ENCODE measurements at places on chromosomes 5 and 9.

GRCh38 chr9:96603305-96604003, 16.2 kb downstream of the CDC14B start:
- no peak for DNase-seq

GRCh38 chr9:78396087-78396486, 99.2 kb downstream of the PSAT1 start:
- no peak for DNase-seq

DNA sequence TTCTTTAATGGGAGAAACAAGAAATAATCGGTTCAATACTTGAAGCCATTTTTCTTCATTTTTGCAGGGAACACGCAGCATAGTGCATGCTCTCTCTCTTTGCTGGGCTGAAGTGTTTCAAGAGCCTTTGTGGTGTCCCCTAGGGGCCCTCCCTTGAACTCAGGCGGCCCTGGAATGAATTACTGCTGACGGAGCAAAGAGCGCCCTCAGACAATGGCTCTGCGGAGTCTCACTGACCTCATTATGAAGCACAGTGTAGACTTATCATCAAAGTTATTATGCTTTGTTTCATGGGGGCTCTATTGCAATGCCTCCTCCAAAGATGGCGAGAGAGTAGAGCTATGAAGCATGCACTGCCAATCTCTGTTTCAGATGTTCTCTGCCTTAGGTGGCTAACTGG, 64.8 kb upstream of the ADCY2 start:
- DNase-seq, result no peak

DNA sequence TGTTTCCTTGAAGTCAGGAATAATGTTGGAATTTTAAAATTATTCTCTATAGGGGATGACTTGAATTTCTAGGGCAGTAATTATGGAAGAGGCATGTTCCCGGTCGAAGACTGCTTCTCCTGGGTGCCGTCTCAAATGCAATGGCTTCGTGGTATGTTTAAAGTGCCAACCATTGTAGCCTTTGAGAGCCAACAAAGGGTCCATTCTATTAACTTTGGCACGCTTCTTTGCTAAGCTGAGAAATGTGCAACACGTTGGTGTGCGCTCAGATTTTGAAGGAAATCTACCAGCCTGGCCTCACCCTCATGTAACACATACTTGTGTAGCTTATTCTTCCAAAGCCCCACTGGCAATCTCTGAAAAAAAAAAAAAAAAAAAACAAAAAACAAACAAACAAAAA, 221.2 kb upstream of the ANKH start:
- no peak for DNase-seq

GRCh38 chr5:143649937-143650621, 161.9 kb upstream of the HMHB1 start:
- DNase-seq, result no peak

- no peak for DNase-seq
Measured at GRCh38 chr5:96652769-96653454, 9.3 kb upstream of the CAST start.

- no peak for DNase-seq
Measured at GRCh38 chr5:72209147-72210115, 102.2 kb downstream of the MAP1B start.

DNA sequence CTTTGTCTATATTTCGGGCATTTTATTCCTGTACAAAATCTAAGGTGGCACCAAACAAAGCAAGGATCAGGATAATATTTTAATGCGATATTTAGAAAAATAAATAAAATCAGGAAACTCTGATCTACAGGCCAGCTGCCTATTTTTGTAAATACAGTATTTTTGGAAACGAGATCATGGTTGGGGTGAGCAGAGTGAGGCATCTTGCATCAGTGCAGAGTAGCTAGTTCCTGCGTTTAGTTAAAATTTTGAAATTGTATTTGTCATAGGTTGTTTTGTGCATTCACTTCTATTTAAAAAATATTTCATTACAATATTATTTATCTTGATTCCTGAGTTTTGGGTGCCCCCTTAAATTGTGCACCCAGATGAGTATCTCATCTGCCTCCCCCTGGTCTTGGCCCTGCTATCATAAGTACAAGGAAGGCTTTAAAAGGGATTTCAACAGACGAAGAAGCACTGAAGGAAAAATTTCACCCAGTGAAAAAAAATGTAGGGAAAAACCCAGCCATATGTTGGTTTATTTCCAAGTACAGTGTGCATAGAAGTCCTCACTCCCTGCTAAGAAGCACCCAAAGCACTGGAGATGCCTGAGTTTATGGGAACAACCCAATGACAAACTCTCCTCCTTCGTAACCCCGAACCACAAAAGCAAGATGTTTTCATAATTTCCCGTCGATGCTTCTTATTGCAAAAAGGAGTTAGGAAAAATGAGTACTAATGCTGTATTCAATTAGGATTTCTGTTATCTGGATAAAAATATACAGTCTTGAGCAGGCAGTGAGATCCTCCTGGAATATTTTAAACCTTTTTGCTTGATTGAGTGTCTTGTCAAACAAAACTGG, 304.7 kb upstream of the CLINT1 start:
- no peak for DNase-seq

DNA sequence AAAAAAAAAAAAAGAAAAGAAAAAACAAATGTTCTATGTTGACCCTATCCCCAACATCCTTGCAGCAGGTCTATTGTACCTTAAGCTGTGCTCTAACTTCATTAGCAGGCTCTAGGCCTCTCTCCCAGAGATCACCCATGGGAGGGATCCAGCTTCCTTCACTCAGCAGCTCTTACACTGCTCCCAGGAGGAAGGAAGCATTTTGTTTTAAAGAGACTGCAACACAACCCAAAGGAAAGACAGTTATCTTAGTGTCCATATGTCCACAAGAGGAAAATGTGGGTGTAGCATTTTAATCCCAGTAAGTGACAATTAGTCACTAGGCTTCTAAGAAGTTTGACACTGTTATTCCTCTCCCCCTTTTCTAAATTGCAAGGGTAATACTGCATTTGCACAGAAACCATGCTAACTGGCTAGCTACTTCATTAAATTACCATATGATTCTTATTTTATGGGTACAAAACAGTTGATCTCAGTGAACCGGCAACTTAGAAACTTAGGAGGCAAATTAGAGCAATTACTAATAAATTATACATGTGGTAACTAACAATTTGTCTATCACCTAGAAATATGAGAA, 58.8 kb downstream of the MARCHF3 start:
- no peak for DNase-seq

DNA sequence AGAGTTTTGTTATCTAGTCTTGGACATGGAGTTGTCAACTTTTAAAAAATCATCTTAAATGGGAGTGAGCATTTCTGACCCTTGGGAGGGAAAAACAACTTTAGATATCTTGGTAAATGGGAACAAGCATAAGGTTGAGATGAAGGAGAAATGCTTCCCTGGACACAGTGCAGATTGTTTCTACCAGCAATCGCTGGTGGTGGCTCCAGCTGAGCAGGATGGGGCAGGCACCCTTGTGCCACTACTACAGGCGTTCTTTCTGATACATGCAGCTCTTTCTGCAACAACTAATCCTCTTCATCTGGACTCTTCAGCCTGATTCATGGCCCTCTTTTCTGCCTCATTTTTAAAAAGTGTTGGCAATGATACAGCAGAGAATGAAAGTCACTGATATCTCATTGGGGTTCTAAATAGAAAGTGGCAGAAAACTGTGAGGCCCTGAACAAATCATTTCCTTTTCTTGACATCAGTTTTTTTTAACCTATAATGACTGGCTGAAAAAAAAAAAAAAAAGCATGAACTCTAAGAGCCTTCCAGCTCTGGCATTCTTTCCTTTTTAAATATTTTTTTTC, 409.4 kb upstream of the PTGER4 start:
- no peak for DNase-seq

GRCh38 chr5:176365351-176366231, at the start of gene ARL10:
Gene ARL10, plus strand, starts transcription at chr5:176365487. Its CDS starts 77 bp downstream, at chr5:176365564.
- DNase-seq, result peak; percentile 66

- DNase-seq, result no peak
Measured at GRCh38 chr5:132446621-132447020, 44.0 kb downstream of the IRF1 start.

- DNase-seq, result no peak
Measured at GRCh38 chr9:82805027-82805426, 257.9 kb downstream of the RASEF start.

DNA sequence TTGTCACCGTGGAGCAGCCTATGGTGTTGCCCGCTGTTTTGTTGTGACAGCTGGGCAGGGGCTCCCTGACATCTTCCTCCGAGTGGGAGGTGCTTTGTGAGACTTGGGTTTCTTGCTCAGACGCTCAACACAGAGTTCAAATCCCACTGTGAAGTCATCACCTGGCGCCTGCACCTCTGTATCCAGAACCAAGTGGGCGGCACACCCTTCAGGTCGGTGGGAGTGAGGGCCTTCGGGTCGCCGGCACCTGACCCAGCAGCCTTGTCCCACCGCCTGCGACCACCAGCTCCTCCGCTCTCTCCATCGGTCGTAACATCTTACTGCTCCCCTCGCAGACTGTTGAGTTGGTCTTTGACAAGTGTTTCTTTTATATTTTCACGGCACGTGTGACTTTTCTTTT, 37.6 kb upstream of the EXOC3 start:
- DNase-seq, result no peak

- no peak for DNase-seq
Measured at GRCh38 chr5:158933494-158934318, 166.0 kb downstream of the EBF1 start.

GRCh38 chr5:65880496-65881072, 45.8 kb upstream of the ERBIN start:
- no peak for DNase-seq

DNA sequence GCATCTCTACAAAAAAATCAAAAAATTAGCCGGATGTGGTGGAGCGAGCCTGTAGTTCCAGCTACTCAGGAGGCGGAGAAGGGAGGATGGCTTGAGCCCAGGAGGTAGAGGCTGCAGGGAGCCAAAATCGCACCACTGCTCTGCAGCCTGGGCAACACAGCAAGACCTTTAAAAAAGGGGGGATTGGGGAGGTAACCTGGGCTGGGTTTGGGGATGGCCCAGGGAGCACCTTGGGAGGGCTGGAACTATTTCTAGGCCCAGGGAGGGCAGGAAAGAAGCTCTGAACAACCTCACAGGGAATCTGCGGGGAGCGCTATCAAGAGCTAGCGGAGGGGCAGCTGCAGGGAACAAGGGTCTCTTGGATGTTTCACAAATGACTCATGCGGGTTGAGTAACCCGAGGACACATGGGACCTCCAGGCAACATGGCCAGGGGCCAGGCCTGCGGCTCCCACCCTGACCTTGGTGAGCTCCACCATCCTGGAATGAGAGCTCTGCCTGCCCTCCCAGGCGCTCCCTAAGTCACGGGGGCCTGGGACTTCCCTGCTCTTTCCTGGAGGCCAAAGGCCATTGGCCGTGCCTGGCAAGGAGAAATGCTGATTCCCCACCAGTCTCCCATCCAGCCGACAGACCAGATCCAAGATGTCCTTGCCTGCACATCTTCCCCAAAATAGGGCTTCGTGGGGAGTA, 23.4 kb downstream of the SARDH start:
- no peak for DNase-seq

- DNase-seq, result peak; percentile 81
Measured at GRCh38 chr5:157252711-157253465, 13.0 kb upstream of the CYFIP2 start.

DNA sequence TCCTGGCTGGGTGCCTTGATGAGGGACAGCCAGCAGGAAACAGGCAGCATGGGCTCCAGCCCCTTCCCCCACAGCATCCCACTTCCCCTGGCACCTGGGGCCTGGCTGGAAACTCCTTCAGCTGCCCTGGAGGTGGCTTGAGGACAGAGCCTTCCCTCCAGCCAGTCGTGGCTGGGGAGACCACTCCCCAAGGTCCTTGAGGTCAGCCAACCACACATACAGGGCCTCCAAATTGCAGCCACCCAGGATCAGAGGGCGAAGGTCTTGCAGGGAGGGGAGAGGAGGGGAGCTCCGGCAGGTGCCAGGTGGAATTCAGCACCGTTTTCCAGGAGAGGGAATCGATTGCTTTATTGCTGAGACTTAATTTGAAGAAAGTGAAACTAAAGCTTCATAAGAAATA, 280.4 kb downstream of the PBX3 start:
- DNase-seq, result no peak

GRCh38 chr9:91126761-91127445, 234.8 kb downstream of the AUH start:
- no peak for DNase-seq

DNA sequence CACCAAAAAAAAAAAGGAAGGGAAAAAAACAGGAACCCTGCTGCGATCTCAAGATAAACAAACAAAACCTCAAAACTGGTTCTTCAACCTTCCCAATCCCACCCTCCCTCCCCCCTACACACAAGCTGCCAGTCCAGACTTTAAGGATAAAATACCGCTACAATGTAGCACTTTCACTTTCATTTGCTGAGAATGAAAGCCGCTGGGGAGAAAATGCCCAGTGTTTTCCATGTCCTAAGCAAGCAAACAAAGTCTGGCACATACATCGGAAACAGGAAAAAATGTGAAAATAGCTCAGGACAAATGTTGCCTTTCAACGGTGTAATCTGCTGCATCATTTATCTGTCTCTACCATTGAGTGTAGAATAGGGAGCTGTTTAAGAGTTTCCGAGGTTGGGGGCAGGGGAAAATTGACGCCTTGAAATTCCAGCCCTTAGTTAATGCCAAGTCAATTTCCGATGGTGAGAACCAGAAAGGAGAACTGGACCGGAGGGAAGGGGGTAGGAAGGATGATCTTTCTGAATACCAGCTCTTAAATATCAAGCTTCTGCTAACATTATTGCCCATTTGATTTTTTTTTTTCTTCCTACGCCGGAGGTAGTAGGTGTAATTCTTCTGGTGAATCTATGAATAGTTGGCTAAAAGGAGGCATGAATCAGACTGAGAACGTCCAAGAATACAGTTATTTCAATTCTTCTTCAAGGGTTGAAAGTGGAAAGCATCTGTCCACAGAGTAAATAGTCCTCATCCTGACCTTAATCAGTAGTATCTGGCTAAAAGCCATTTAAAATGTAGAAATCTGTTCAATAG, 1.2 kb upstream of the ADAMTS6 start:
- DNase-seq, result no peak

DNA sequence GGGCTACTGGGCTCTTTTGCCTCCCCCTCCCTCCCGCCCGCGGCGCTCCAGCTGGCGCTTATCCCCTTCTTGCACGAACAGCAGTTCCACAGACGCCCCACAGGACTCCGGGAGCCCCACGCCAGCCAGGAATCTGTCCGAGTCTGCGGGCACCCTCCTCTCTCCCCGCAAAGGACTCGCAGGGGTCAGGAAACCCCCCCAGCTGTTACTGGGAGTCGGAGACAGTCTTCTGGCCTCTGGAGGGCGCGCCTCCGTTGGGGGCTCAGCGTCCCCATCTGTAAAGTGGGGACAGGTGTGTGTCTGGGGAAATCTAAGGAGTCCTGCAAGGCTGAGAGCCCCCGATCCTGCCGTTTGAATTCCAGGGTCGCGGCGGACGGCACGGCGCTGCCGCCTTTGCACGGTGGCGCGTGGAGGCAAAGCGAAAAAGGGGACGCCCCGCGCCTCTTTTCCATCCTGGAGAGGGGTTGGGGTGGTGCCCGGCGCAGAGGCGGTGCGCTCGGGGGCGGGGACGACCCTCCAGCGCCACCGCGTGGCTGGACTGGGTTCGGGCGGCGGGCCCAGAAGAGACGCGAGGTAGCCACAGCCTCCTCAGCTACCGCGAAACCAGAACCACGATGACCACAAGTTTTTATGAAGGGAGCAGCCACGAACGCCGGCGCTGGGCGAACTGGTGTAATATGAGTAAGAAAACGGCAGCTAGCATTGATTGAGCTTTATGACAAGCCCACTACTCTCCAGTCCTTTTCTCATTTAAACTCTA, 2.8 kb upstream of the CCIN start:
- peak; percentile 80 for DNase-seq

GRCh38 chr5:135326296-135327254, 72.5 kb downstream of the MACROH2A1 start:
- DNase-seq, result no peak

Measured in CD4-positive, alpha-beta T cell treated with Interferon alpha-2 for 1 hour (primary cell).